Stromal cell of bone marrow (primary cell): ENCODE measurements at places on chromosomes 2 and 18.

- DNase-seq, result no peak
Measured at GRCh38 chr18:45253973-45254708, 361.1 kb upstream of the SLC14A2 start.

- DNase-seq, result no peak
Measured at GRCh38 chr18:54626779-54627178, 35.7 kb downstream of the DYNAP start.

DNA sequence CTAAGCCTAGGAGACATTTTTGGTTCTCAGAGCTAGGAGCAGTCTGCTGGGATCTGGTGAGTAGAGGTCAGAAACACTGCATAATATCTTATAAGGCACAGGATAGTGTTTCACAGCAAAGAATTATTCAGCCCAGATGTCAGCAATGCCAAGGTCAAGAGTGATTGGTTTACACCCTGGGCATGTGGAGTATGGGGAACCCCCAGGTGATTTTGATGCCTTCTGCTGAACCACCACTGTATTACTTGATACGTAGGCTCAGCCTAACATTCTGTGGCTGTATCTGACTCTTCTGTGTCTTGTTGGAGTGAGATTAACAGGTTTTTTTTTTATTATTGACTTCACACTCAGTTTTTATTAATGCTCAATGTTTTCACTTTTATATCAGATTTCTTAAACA lies 6.0 kb downstream of the DDX18 start:
- no peak for DNase-seq

DNA sequence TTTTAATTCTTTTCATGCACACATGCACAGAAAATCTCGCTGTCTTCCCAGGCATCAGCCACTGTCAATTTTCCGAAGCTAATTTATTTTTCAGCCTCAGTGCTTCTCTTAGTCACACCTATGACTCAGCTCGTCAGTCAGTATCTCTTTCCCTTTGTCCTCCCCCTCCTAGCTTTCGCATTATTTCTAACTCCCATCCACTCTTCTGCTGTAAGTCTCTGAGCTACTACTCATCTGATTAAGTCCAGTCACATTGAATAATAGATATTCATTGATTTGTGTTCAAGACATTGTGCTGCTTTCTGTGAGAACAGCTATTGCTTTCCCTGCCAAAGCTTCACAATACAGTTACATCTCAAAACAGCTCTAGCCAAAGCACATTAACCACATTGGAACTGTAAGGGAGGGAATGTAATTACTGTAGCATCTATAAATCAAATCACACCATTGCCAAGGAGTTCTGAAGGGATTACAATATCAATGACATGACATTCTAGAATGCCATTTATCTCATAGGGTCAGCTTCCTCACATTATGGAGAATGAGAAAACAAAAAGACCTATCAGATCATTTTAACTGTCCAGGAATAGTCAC lies 89.4 kb downstream of the SCN3A start:
- DNase-seq, result peak; percentile 9

DNA sequence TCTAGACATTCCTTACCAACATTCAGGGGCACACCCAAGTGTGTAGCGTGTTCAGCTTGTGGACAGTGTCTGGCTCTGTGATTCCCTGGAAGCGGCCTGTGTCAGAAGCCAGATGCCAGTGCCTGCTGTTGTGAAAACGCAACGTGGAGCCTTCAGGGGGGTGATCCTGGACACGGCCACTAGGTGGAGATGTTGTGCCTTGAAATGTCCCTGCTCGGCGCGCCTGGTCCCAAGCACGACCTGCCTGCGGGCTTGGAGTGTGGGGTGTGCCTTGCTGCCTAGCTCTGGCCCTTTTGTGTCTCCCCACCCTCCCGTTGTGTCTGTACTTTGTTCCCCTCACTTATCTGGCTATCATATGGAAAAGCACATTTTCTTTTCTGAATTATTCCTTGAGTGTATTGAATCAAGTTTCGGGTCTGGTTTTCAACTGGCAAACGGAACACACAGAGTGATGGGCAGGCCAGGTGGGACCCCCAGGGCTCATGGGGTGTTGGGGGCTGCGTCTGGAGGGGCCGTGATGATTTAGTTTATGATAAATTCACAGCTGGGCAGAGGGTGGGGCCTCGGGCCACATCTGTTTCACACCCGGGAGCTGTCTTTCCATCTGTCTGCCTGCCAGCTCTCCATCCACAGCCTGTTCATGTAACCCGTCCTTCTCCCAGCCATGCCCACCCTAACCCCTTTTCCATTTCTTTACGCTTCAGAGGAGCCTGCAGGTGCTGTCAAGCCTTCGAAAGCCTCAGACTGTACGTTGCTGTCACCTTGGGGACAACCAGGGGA lies 95.5 kb downstream of the DYSF start:
- DNase-seq, result peak; percentile 13

- DNase-seq, result no peak
Measured at GRCh38 chr2:56801214-56801613, 617.4 kb downstream of the CCDC85A start.

GRCh38 chr2:108946442-108946841 lies 42.6 kb downstream of the EDAR start:
- no peak for DNase-seq

DNA sequence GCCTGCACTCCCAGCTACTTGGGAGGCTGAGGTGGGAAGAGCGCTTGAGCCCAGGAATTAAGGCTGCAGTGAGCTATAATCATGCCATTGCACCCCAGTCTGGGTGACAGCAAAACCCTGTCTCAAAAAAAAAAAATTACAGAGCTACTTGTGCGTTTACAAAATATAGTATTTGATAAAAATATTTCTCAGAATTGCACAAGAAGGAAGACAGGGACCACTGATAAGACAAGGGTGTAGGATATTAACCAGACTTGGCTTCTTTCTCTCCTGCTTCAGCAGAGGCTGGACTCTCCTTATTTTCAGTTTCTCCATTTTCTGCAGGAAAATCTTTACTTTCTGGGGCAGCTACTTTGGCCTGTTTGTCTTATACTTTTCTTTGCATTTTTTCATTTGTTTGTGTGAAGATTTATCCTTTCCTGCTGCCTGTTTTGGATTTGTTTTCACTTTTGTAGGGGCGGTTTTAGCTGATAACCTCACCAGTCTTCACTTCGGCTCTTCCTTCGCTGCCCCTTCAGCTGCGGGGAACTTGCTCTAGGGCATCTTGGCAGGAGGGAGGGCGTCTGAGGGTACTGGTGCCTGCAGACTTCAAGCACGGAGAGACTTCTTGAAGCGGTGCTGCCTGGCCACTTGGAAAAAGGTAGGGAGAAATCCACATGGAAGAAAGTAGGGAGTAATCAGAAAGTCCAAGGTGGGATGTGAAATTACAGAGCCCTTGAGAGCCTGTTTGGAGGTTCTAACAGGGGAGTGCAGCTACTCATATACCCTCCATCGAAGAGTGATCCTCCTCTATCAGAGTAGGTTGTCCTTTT lies 14.9 kb upstream of the ZDBF2 start:
- DNase-seq, result no peak

- peak; percentile 66 for DNase-seq
Measured at GRCh38 chr2:52117299-52117698, 1085.4 kb upstream of the NRXN1 start.

DNA sequence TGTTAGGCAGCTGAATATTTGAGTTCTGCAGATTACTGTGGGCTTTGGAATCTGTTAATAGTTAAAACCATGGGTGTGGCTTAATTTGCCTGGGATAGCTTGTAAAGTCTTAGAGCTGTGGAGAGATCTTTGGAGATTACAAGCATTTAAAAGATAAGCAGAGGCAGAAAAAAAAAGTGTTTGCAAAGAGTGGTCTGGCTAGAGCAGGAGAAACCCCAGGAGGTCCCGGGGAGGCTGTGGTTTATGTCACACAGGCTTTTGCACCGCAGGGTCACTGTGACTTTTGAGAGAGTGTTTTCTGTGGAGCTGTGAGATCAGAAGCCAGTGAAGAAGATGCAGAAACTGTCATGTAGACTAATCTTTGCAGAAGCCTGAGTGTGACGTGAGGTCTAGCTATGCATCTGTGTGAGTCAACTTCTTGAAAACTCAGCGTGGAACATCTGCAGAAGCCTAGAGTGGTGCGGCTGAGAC lies 49.0 kb downstream of the SETBP1 start:
- peak; percentile 31 for DNase-seq

- no peak for DNase-seq
Measured at GRCh38 chr2:12778811-12779579, 62.3 kb downstream of the TRIB2 start.

GRCh38 chr2:162293122-162293786 lies 25.2 kb downstream of the IFIH1 start:
- no peak for DNase-seq

DNA sequence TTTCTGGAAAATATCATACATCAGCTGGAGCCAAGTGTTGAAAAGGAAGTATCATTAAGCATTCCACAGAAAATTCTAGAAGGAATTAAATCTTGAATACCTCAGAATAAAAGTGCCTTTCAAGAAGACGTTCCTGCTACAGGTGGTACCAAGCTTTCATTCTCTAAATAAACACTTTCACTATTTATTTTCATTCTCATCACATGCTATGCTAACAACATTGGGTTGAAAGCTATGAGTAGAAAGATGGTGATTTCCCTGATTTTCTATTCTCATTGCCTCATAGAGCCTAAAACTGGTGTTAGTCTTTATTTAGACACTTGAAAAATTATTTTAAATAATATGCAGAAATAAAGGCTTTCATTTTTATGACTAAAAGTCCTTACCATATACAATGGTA lies 324.7 kb downstream of the LRP1B start:
- DNase-seq, result no peak

GRCh38 chr18:80254971-80255500 lies 7.7 kb upstream of the PARD6G start:
- DNase-seq, result no peak

GRCh38 chr2:219713110-219713509 lies 85.7 kb downstream of the SLC4A3 start:
- DNase-seq, result no peak

DNA sequence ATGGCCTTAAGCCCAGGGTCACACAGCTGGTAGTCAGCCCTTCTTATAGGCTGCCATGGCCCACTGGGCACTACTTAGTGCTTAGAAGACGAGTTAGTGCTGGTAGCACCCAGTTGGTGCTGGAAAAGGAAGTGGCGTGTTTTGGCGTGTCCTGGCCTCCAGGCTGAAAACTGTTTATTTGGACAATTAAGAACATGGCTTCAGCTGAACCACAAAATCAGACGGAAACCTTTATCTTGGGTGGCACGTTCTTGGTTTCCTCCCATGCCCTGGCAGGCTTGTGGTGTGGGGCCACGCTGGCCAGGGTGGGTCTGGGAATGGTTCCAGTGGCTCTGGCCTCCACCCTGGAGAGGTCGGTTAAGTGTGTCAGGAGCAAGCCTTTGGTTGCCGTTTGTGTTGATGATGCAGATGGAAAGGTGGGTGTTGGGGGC lies 141.5 kb upstream of the HAAO start:
- DNase-seq, result no peak

DNA sequence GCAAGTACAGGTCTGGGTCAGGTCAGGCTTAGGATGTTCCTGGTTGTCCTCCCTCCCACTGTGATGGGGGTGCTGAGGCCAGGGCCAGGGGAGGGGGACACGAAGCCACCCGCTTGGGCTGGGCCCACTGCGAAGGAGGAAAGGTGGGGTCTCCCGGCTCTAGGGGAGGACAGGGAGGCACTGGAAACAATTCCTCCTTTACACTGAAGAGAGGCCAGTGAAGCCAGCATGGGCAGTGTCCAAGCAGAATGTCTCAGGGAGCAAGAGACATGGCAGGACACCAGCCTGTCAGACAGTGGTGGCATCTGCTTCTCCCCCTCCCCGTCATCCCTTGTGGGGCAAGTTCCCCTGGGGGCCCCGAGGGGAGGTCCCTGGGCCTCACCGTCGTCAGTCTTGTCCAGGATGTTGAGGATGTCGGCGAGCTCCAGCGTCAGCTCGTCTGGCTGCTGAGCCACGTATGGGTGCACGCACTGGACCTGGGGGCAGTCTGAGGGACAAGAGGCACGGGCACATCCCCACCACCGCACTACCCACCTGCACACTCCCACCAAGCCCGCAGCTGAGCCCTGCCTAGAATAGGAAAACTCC lies 10.8 kb downstream of the SNORC start:
- no peak for DNase-seq

DNA sequence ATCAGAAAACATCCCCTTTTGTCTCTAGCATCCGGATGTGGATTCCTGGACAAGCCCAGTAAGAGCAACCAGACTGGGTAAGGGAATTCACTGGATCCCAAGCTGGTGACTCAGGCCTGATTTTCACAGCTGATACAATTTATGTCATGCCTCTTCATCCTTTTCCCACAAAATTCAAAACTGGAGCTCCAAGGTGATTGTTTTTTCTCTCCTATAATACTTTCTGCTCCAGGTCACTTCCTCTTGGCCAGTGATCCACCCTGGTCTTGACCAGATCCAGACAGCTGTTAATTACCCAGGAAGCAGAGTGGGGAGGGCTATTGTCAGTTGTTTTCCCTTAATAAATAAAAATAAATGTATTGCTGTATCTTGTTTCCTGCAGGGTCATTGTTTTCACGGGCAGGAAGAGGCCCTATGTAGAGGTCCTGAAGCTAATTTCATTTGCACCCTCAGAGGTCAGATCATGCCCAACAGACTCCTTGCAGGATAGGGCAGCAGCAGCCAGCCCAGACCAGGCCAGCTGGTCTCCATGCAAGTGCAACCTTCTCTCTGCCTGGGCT lies 57.6 kb downstream of the EVA1A start:
- peak; percentile 38 for DNase-seq

- peak; percentile 38 for DNase-seq
Measured at GRCh38 chr2:9692456-9693195, 61.8 kb upstream of the YWHAQ start.

- DNase-seq, result no peak
Measured at GRCh38 chr2:239466755-239467271, 66.0 kb upstream of the HDAC4 start.

DNA sequence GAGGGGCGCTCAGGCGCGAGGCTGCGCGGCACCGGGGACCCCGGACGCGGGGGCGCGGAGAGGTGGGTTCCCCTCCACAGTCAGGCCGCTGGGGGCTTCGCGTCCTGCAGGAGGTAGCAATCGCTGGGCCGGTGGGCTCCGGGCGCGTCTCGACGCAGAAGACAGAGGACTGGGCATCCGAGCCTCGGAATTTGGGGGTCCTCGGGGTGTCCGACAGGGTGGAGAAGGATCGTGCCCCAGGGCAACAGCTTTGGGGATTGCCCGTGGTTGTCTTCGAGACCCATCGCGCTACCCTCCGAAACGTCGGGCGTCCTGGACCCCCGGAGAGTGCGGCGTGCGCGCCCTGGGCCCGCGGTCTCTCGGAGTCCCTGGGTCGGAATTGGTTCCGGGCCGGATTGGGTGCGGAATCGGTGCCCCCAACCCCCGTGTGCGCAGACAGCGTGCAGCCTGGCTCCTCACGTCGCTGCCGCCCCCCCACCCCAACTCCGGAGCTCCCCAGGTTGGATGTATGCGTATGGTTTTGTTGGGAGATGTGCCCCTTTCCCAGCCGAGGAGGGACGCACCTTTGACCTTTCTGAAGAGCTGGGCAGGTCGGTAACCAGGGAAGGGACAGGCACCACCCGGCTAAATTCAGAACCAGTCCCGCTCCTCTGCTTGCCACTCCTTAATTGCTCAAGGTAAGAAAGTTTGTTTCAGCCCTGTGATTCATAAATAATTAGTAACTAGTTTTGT lies 750 bp downstream of the NPAS2 start:
- DNase-seq, result no peak

DNA sequence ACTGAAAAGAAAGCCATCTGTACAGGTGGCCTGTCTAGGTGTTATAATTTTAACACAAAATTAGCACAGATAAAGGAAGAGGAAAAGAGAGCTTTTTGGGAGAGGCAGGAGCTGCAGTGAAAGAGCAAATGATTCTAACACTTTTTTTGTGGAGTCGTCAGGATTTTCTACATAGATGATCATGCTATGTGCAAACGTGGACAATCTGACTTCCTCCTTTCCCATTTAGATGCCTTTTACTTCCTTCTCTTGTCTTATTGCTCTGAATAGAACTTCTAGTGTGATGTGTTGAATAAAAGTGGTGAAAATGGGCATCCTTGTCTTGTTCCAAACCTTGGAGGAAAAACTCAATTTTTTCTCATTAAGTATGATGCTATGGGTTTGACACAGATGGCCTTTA lies 334.5 kb downstream of the NBAS start:
- no peak for DNase-seq
